ENCODE measurements at places on chromosomes 3 and 15.

DNA sequence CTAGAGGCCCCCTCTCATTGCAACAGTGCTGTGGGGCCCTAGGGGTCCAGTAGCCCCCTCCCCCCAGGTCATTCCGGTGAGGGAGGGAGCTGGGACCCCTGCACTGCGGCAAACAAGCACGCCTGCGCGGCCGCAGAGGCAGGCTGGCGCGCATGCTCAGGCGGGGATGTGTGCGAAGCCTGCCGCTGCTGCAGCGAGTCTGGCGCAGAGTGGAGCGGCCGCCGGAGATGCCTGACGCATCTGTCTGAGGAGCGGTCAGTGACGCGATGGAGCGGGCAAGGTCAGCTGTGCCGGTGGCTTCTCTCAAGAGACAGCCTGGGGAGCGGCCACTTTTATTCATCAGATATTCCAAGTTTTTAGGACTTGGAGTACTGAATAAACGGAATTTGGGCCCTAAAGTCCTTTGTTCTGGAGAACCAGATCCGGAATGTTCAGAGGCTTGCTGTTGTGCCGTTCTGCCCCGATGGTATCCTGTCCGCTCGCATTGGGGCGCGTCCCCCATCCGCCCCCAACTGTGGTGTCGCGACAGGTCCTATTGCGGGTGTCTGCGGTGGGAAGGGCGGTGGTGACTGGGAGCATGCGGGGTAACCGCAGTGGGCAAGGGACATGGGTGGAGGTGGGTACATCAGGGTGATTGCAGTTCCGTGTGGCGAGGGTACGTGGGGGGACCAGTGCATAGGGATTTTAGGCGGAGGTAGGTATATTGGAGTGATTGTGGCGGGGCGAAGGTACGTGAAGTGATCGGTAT lies at the start of the genes SNRPN and SNURF:
Gene SNRPN, plus strand, starts transcription at position 205 of the 748 bp plus-strand sequence. CDS start 19,467 bp downstream, outside the sequence.
Gene SNURF, plus strand, starts transcription at position 205 of the 748 bp plus-strand sequence. Its CDS starts 62 bp downstream, at position 267.
- peak; percentile 46 for DNase-seq

DNA sequence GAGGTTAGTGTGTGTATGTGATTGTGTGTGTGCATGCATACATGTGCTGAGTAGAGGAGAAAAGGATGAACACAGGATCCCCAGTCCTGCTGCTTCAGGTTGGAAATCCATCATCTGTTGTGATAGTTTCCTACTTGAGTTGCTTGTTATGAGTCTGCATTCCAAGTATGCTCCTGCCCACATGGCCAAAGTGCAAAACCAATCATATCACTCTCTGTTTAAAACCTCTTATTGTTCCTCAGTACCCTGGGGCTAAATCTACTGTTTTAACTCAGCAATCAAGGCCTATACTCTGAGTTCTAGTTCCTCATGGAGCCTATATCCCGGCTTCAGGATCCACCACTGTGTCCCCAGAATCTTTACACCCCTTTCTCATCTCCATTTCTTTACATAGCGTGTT lies 139.9 kb upstream of the TLE3 start:
- no peak for DNase-seq

GRCh38 chr15:64044300-64045100 lies 1.8 kb downstream of the DAPK2 start:
- peak; percentile 64 for DNase-seq

DNA sequence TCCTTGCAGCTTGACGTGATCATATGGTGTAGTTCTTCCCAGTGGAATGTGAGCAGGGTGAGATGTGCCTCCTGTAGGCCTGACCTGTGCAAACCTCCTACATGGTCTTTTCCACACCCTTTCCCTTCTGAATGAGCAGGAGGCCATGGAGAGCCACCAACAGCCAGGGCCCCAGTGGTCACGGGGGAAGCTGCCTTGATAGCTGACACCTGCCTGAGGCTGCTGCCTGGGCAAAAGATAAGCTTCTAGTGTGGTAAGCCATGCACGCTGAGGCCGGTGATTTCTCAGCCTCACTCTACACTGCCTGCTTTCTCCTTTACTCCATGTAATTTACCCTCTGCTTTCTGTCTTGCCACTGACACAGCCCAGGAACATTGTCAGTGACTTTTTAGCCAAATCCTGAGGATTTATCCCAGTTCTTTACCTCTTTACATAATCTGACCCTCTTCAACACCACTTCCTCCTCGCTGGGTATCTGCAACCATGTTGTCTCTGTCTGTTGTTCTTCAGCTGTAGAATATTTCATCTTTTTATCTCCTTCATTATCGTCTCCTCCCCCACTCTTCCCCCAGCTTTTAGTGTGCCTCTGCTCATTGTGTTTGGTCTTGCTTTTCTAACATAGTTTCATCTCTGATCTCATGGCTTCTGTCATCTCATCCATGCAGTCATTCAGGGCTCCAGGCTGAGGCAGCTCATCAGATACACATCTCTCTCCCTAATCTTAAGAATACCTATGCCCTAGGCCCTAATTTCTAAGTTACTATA lies 11.2 kb upstream of the KBTBD12 start:
- no peak for DNase-seq

- DNase-seq, result no peak
Observed at GRCh38 chr3:127192576-127193232, at the start of gene PRR23E. TSS of gene PRR23E (plus strand) at chr3:127193131. CDS start at chr3:127196686, 3,555 bp downstream.

DNA sequence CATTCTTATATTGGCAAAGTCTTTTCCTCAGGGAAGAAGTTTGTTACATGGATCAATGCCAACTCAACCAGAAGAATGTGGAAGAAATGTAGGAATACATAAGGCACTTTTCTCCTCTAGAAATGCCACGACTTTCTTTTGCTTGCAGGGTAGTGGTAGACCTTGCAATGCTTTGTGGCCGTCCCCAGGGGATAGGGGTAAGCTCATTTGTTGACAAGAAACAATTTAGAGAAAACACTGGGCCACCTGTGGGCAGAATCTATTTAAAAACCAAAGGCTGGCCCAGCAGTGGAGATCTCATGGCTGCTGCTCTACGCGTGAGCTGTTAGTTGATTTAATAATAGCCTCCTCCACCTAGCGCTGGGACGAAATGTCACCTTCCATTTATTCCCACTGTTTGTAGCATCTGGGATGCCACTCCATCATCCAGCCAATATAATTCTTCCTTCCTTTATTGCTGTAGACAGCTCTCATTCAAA lies 64.6 kb upstream of the PFN2 start:
- DNase-seq, result no peak

GRCh38 chr3:69409831-69410230 lies 23.9 kb upstream of the FRMD4B start:
- no peak for DNase-seq

GRCh38 chr15:56953790-56954189 lies 35.3 kb downstream of the TCF12 start:
- DNase-seq, result no peak
